Psoas muscle (tissue), 8 donors: ENCODE measurements at places on chromosomes 1 and 21. TPM values are rescaled to one million over a fixed set of nuclear protein-coding genes. Genes with fewer than 3 reads are reported as not detected.

DNA sequence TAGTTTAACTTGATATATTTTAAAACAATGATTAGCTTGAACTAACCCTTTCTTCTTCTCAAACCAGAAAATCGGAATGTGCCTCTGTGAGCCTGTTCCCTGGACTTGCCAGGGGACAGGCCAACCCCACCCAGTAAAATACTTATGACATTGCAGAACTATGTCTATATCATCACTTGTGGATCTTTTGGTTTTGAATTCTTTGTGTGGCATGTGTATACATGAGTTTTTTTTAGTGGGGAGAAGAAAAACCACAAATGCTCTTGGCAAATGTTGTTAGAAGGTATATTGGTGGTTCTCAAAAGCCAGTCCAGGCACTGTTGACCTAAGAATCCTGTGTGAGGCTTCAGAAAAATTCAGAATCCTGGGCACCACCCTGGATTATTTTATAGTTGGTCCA is 347.4 kb downstream of the SIPA1L2 start:
- no peak for DNase-seq

GRCh38 chr1:168179438-168180147 is 831 bp downstream of the TIPRL start:
- no peak for DNase-seq

- DNase-seq, result no peak
These were observed 494.0 kb upstream of the B3GALT2 start for GRCh38 chr1:193680247-193680923.

GRCh38 chr1:59379371-59379728 is 82.5 kb downstream of the FGGY start:
- no peak for DNase-seq

DNA sequence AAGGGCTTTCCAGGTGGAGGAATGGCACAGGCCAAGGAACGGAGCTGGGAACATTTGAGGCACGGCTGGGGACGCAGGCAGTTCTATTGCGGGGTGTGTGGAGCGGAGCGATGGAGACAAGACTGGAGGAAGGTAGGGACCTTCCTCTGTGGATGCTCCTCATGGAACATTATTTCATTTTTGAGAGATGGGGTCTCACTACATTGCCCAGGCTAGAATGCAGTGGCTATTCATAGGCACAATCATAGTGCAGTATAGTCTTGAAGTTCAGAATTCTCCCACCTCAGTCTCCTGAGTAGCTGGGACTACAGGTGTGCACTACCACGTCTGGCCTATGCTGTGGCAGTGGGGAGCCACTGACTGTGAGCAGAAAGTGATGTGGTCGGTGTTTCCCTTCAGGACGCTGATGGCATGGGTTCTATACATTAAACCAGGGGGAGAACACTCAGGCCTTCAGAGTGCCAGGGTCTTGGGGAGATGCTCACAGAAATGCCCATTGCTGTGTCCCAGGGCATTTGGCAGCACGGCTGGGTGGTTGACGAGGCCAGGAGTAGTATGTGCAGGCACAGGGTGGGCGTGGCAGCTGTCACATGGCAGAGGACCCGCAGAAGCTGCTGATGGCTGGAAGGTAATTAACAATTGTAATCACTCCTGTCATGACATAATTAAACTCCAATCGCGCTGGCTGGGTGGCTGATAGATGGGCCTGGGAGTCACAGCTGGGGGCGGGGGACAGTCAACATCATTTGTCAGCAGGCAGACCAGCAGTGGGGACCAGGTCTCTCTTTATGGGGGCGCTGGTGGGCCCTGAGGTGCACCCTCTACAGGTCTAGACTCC is 40.8 kb upstream of the ACOT11 start:
- DNase-seq, result no peak

- no peak for DNase-seq
These were observed 101.5 kb upstream of the GADD45A start for GRCh38 chr1:67583462-67583950.

DNA sequence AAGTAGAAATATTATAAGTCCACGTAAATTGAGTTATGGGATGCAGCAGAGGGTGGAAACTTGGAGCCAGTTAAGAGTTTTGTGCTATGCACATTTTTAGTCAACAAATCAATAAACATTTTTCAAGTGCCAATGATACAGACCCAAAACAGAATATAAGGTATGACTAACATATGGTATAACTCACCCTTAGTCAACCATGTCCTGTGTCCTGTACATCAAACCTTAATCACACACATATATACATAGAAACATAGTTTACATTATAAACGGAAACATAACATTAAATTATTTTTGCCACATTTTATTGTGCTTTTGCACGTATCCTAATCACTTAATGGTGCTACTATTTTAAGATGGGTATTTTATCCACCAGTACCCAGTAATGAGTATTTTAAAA is 136.1 kb upstream of the USH2A start:
- no peak for DNase-seq

DNA sequence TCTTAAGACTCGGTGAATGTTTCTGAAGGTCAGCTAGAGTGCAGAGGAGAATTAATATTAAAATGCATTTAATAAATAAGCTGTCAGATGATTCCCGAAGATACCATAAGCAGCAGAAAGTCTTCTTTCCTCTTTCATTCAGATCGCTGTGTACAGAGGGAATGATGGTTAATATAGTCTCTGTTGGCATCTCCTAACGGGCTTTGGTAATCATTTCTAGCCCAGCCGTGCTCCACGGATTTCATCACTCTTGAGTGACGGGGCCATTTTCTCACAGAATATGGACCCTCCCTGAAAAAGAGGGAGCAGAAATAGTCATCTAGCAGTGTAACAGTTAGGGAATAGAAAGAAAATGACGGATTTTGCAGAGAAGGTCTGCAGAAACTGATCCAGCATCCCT is 103.1 kb downstream of the ST6GALNAC3 start:
- no peak for DNase-seq

DNA sequence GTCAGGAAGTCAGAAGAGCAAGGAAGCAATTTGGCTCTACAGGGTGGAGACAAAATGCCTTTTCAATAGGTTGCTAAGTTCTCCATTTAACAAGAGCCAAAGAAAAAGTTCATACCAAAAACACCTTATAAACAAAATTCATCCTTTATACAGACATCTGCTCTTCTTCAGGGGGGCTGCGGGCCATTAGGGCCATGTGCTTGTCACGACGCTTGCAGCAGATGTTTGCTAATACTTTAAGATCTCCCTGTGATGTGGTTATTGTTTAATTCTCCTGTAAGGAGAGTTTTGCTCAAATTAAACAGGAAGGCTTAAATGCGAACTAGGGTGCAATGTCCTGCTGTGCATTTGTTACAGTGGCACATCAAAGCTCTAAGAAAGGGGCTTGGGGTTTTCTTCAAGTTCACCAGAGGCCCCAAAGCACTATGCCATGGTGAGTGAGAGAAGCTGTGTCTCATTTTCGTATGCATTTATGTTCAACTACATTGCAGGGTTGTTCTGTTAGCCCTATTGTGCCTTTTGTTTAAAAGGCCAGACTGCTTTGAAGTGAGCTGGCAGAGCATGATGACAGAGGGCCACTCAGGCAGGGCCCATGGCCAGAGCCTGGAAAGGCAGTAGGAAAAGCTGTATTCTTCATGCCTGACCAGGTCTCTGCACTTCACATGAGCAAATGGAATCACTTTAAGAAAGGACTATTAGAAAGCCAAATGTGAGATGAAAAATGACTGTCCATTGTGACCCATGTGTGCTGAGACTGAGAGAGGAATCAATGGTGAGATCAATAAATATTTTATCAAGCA is 24.8 kb upstream of the NTPCR start:
- DNase-seq, result no peak

- DNase-seq, result no peak
These were observed 14.9 kb downstream of the SLC30A1 start for GRCh38 chr1:211564084-211564483.

DNA sequence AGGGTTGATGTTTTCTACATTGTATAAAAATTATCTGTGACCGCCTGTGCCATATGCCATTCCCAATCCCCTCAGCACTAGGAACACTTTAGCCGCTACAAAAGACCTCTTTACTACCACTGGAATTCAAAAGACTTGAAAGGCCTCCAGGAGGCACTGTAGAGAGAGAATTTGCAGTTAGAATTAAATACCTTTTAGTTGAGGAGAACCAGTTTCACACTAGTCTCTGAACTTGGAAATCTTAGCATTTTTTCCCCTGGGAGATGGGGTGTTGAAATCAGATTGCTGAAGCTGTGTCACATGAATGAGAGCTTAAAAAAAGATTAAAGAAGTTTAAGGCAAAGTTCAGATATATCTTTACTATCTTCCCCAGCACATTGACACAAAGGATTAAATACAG is 291.0 kb downstream of the ADGRL2 start:
- no peak for DNase-seq

DNA sequence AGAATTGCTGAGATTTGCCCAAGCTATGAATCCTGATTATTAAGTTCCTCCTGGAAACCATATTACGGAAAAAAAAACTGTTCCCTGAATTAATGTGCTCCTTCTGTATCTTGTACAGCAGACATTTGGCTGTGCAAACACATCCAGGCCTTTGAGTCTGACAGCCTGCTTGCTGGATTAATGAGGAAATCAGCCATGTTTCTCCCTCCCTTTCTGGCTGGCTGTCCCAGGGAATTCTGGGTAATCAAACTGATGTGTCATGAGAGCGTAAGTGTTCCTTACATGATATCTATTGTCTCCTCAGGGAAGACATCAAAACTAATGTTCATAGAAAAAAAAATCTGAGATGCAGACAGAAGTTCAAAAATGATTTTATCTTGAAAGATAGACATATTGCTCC is 18.8 kb downstream of the PGBD5 start:
- no peak for DNase-seq

DNA sequence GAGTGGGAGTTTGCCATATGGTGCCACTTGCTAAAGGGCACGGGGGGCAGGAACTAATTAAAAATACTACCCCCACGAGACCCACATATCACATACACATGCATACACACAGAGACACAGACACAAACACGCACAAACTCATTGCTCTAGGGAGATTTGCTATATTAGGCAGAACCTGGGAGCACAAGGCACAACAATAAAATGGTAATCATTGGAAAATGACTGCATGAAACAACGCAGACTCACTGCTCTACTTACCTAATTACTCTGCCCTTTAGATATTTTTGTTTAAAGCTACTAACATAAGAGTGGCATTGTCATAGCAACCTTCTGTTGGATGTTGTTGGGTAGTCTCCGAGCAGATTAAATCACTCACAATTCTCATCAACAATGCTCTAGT is 20.3 kb upstream of the RGS4 start:
- no peak for DNase-seq

DNA sequence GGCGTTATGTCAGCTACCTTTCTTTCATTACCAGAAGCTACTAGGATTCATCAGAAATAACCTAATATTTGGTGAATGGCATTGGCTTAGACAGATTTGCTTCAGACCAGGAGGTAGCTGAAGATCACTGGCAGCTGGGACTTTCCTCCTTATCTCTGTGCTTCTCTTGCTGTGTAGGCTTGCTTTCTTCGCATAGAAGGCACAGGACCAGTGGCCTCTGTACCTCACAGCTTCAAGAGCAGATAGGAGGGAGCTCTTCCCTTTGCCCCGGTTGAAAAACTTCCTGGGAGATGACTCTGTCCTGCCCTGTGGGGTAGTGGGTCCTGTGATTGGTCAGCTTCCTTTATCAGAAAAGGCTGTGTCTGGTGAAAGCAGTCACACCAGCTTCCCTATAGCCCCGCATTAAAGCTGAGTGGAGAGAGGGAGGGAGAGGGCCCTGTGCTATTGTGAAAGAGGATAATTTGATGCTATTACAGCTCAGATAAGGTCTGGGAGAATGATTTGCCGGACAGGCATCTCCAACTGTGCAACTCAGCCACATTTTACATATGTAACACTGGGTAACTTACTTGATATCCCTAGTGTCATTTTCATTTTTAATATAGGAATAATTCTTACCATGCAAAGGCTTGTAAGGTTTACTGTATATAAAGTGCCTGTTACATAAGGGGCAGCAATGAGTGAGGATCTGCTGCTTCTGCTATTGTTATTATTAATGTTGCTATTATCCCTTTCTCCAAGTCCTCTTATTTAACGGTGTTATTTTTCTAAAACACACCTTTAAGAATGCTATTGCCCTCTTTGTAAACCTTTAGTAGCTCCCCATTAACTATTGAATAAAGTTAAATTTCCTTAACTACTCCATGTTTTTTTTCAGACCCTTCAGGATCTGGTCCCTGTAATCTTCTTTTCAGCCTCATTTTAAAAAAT is 31.6 kb downstream of the OSBPL9 start:
- DNase-seq, result no peak

DNA sequence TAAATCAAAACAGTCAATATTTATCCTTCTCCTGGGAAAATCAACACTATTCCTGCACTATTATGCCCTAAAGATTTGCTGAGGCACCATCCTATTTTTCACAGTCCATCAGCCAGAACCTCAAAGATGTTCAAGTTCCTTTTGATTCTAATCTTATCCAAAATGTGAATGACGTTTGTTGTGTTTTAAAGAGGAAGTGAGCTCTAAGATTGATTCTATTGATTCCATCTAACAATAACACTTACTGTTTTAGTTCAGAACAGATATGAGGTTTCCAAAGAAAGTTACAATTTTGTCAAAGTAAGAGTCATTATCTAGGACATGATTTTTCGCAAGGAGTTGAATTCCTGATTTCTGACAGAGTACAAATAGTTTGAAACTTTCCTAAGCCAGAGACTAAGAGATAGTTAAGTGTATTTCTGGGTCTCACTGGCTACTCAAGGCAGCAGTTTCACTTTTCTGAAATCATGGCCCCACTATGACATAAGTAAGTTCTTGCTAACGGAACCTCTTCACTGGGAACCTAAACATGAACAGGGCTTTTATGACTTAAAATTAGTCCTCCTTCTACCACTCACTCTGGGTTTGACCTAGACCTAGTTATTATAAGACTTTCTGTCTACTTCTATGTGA is 84.7 kb downstream of the LHX9 start:
- DNase-seq, result no peak

- no peak for DNase-seq
These were observed 15.3 kb upstream of the FHAD1 start for GRCh38 chr1:15231714-15232201.

GRCh38 chr1:79859212-79859948 is 852.9 kb upstream of the ADGRL4 start:
- no peak for DNase-seq

DNA sequence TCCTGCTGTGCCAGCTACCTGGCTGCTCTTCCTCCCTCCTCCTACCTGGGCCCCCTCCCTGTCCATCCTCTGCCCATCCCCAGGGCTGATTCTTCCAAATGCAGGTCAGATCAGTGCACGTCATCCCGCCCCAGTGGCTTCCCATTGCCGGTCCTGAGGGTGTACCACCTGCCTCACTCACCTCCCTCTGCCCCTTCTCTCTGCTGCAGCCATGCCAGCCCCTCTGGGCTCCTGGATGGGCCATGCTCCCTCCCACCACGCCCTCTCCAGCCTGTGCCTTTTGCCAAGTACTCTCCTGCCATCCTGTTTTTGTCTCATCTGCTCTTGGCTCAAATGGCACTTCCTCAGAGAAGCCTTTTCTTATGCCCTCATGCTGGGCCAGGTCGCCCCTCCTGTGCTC is 95.8 kb downstream of the ARHGEF10L start:
- DNase-seq, result no peak

GRCh38 chr1:96840396-96840795 is 118.8 kb downstream of the PTBP2 start:
- no peak for DNase-seq

- DNase-seq, result no peak
These were observed 25.8 kb upstream of the TRIM45 start for GRCh38 chr1:117147341-117147831.

Gene NTMT2
- 0.28 TPM for total RNA-seq

Gene HENMT1
- total RNA-seq, result 1.8 TPM

Gene PDZK1IP1
- total RNA-seq, result not detected

Gene SDC3
- total RNA-seq, result 8.6 TPM

Gene MATN1
- not detected for total RNA-seq

Gene SETSIP
- total RNA-seq, result not detected
